Fibroblast of skin of left quadriceps (primary cell): ENCODE measurements at places on chromosomes 1 and 21.
A peak's percentile ranks its signal among the peaks of the same experiment; 100 is the strongest.

DNA sequence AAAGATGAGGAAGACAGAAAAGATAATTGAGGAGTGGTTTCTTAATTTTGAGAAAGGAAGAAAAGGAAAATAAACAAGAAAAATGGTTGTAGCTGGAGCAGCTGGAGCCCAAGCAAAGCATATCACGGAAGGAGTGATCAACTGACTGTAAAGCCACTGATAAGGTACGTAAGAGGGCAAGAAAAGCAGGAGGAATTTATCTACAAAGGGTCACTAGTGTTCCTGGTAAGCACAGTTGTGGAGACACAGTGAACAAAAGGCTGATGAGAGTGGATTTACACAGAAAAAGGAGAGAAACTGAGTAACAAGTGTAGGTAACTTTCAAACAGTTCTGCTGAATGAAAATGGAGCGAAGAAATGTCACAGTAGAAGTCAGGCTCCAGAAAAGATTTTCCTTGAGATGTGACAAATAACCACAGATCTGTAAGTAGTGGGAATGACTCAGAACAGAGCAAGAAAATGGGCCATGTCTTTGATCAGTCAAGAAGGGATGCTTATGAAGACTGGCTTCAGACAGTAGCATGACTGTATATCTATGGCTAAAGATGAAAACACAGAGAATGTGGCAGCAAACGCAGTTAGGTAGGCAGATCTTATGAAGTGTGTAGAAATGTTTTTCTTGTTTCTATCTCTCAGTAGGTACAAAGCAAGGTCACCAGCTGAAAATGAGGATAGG, 45.6 kb upstream of the RBM34 start:
- DNase-seq, result no peak

GRCh38 chr1:188129856-188130838, 1301.4 kb downstream of the PLA2G4A start:
- no peak for DNase-seq

DNA sequence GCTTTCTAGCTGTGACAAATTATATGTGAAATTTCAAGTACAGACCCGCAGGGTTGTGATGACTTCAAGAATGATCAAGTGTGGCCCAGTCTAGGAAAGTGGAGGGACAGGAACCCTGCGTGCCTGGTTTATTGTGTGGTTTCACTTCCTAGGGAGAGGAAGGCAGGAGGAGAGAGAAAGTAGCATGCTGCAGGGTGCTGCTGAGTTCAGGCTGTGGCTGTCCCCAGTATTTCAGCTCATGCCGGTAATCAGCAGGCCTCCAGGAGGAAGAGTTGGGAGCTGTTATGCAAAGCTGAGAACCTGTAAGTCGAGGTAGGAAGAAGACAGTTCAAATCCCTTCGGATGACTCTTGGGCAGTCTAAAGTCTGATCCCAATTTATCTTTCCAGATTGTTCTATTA, 140.4 kb downstream of the ROR1 start:
- no peak for DNase-seq

GRCh38 chr1:207049974-207050391, 1.0 kb downstream of the YOD1 start:
- peak; percentile 20 for DNase-seq

- DNase-seq, result no peak
These were observed 151.5 kb upstream of the RNPC3 start for GRCh38 chr1:103373991-103374390.

- no peak for DNase-seq
These were observed 1.4 kb downstream of the LRRN2 start for GRCh38 chr1:204684206-204684570.

- no peak for DNase-seq
These were observed 155.5 kb downstream of the KCNH1 start for GRCh38 chr1:210978316-210978973.
